ENCODE measurements at places on chromosomes 6 and 20.

- DNase-seq, result no peak
Observed at GRCh38 chr6:118501765-118502164, 46.3 kb upstream of the PLN start.

- DNase-seq, result no peak
Observed at GRCh38 chr6:133730881-133731280, 158.0 kb upstream of the TCF21 start.

DNA sequence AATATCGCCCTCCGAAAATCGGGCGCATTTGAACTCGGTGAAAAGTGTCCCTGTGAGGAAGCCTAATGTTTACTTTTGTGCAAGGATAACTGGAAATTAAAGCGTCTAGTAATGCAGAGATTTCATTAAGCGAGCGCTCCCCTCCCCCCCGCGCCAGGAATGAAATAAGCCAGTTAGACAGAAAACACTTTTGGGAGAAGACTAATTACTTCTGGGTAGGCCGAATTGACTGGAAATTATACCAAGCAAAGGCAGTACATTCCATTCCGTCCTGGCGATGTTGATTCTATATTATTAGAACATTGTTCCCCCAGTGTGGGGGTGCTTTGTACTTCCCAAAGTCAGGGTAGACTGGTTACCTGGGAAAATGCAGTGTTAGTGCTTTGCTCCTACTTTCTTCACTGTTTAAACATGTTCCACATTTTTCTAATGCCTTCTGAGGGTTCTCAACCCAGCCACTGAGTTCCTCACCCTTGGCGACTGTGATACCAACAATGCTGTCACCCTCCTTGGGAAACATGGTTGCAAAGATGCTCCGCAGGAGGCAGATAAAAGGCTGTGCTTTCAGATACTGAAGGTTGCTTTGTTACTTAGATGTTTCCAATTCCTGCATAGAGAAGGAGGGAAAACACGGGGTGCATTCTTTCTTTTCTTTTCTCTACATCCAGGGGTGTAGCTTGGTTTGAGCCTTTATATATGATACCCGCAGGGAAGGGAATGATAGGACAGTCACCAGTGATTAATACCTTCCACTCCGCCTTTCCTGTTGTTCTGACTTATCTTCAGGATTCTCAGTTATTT, 2.6 kb downstream of the GJA1 start:
- DNase-seq, result no peak

DNA sequence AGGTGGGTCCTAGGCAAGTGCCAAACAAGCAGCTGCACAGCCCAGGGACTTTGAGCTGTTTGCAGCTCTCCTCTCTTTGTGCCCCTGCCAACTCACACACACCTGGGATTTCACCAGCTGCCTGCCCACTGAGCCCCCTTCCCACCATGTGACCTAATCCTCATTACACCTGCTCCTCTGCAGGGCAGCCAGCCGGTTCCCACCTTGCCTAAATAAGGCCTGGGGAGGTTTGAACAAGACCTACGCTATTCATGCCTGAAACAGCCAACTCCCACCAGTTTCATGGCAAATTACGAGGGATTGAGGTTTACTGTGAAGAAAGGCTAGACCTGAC, 92.6 kb upstream of the SOX4 start:
- DNase-seq, result no peak

DNA sequence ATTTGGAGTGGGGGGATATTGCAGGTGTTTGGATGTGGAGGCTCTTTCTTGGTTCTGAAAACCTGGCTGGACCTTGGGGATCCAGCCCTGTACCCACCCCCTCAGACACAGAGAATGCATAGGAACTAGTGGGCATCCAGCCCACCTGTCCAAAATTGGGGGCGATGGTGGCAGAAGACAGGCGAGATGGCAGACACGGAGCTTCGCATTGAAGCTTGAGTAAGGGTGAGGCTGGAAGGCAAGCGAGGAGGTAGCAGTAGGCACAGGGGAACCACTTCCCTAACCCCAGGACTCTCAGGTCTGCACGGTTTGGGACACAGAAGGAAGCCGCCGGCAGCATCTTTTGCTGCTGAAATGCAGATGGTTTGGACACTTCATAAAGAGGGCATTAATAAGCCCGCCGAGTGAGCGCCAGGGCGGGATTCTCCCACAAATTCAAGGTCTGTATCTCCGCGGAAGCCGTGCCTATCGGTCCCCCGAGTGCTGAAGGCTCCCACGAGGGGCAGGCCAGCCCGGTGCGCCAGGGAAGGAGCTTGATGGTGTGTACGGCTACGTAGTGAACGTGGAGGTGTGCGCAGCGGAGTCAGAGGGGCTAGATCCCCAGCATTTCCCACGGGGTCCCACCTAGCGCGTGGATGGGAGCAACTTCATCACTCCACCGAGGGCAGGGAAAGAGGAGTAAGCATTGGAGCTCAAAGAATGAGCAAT, 1.6 kb upstream of the FOXA2 start:
- no peak for DNase-seq

GRCh38 chr20:48932375-48932941, 10.9 kb downstream of the ARFGEF2 start:
- no peak for DNase-seq

GRCh38 chr6:40807484-40807883, 220.3 kb upstream of the LRFN2 start:
- DNase-seq, result no peak

DNA sequence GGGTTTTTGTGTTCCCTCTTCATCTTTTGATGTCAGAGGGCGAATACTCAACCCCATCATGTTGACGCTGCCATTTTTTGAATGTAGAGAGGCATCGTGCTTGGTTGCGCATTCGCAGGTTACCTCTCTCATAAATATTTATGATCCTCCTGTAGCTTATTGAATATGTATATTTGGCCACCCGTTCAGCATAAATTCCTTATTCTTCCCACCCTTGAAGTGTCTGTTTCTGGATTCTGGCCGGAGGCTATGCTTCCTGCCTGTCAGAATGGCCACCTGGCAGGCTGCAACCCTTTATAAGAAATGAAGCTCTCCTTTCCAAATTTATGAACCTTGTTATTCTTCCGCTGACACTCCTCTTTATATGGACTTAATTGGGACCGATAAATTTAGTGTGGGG, 40.9 kb downstream of the FAM50B start:
- DNase-seq, result no peak

GRCh38 chr6:44386364-44386928, 1.1 kb upstream of the CDC5L start:
- DNase-seq, result no peak

DNA sequence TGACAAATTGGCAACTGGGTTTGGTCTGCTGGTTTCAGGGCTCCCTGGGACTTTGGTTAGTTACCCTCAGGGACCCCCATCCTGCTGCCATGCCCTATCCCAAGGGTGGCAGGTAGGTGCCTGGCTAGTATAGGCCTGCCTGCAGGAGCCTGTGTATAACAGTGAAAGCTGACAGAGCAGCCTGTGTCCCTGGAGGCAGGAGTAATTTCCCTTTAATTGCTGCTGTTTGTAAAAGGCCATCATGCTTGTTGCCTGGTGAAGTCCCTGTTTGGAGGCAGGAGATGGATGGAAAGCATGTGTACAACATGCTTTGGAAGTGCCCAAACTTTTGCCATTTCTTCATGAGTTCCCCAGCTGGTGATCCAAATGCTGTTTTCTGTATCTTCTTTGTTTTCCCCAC, 30.1 kb downstream of the CMTR1 start:
- no peak for DNase-seq

DNA sequence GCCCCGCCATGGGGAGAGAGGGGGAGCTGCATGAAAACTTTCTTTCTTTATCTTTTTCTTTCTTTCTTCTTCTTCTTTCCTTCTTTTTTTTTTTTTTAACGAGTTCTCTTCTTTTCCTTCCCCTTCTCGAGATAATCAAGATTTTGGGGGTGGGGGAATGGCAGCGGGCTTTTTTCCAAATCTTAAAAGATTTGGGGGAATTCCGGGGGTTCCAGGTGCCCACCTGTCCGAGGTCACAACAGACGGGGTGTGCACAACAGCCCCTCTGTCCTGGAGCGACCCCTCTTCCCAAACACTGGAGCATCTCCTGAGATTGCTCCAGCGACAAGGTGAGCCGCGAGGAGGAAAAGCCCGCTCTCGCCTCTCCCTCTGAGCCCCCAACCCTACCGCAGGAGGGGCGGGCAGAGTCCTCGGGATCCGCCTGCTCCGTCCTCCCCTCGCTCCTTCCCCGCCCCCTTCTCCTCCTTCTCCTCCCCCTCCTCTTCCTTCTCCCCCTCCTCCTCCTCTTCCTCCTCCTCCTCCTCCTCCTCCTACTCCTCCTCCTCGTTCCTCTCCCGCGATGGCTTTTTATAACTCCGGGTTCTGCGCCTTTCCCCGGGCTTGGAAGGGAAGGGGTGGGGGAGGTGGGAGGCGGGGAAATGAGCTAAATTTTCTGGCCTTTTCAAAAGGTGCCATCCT, 689 bp upstream of the KCNB1 start:
- DNase-seq, result no peak

DNA sequence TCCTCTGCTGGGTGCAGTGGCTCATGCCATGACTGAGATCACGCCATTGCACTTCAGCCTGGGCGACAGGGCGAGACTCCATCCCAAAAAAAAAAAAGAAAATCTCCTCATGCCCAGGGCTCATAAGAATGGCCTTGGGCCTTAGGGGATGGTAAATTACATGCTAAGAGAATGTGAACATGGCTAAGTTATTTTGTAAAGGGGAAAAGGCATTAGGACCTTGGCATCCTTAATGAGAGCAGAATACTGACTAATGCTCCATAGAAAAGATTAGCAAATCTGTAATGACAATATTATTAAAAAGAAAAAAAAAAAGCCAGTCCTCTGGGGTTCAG, 12.6 kb upstream of the SHLD1 start:
- no peak for DNase-seq
